ENCODE measurements at places on chromosomes 4 and X.

DNA sequence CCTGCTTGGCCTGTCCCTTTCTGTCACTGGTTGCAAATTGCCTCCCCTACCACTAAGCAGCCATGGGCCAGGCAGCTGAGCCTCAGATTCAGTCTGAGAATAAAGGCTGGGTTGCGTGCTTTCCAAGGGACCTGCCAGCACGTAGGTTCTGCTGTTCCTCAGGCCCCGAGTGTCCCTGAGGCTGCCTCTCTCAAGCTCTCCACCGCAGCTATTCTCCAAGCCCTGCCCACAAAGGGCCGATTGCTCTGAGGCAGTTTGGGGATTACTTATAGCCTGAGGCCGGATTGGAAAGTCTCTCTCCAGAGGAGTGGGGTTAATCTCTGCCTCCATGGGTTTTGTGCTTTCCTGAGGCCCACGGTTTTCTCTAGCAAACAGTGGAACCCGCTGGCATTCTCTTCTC, 590.7 kb downstream of the BCOR start:
- DNase-seq, result no peak

GRCh38 chr4:41647383-41647782, 101.1 kb downstream of the PHOX2B start:
- DNase-seq, result no peak

DNA sequence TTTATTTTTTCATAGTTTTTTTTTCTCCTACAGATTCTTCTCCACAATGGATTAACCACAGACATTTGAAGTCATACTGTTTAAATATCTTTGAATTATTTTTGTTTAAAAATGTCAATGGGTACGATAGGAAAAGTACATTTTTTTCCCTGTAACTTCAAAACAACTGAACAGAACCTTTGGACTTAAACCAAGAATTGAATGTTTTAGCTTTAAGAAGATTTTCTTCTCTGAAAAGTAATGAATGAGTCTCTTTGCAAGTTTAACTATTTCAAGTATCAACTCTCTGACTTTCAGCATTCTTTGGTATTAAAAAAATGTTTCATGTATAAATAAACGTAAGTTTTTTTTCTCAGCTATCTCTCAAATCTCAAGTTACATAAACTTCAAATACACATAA, 364.3 kb downstream of the FBXO8 start:
- DNase-seq, result no peak

GRCh38 chr4:15917297-15917696, 21.2 kb downstream of the FGFBP1 start:
- no peak for DNase-seq

DNA sequence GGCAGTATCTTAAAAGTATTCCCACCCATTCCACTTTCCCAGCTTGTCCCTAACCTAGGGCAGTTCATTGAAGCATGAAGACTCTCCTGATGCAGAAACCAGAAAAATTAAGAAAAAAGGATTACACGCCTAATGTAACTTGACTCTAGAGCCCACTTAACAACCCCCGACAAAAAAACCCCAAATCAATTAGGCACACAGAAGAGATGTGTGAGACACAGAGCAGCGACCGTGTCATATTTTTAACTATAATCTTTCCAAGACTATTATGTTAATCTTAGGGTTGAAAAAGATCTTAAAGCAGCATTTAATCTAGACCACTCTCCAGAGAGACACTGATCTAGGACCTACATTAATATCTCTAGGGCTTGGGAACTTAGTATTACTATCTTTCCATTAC, 1.3 kb downstream of the YTHDC1 start:
- peak; percentile 5 for DNase-seq

- DNase-seq, result peak; percentile 46
These were observed at the start of gene STK32B for GRCh38 chr4:5051278-5052203. STK32B (plus strand) TSS chr4:5051480.

GRCh38 chr4:24605216-24605615, 20.9 kb upstream of the DHX15 start:
- no peak for DNase-seq

DNA sequence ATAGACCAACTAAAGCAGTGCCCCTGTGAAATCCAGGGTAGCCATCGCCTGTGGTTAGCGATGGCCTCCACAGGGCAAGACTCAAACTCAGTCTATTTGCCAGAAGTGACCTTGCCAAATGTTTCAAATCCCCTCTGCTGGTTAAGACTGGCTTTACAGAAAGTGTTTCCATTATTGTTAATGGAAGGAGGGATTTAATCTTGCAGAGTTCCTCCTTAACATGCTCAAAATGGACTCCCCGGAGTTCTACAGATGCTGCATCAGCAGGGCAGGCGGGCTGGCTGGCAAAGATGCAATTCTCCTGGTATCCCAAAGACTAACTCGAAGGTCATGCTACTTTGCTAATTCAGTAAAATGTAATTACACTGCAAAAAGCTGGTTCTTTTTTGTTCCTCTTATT, 313.0 kb upstream of the SLC7A11 start:
- no peak for DNase-seq

GRCh38 chr4:24924309-24924781, 11.5 kb upstream of the CCDC149 start:
- no peak for DNase-seq

- no peak for DNase-seq
These were observed 222.1 kb upstream of the RPL34 start for GRCh38 chr4:108398316-108398715.

DNA sequence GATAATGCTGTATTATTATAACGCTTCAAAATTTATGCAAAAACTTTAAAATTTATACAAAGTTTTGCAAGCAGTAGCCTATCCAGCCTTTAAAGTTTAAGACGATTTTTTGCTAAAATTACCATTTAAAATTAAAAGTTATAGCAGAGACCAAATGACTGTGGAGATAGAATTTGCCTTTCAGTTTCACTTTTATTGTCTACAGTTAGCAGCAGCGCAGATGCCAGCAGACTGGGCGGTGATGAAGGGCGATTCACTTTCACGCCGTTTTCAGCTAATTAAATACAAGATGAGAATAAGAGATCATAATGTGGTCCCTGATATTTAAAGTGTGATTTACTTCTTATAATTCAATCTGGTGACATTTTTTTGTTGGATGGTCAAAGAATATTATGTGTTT, 1381.5 kb upstream of the ADGRL3 start:
- peak; percentile 60 for DNase-seq

DNA sequence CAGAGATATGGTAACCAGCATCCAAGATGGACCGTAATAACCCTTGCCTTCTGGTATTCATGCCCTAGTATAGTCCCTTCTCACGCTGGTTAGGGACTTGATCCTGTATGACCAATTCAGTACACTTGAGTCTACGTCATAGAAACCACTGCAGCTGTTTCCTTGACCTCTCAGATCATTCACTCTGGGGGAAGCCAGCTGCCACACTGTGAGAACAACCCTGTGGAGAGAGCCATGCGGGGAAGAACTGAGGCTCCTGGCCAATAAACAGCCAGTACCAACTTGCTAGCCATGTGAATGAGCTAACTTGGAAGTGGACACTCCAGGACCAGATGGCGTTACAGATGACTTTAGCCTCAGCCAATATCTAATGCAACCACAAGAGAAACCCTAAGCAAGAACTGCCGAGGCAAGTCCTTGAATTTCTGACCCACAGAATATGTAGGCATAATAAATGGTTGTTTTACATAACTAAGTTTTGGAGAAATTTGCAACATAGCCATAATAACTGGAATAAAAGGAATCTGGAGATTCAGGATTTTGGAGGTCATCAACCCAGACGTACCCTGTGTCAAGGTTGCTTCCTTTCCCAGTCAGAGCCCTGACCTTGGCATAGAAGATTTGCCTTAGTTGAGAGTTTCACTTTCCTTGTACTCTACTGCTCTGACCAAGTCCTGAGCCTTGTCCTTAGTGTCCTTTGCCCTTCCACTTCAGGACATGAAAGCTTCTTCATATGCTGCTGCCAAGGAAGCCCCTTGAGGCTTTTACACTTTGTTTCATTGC, 87.3 kb upstream of the ZNF81 start:
- DNase-seq, result no peak

DNA sequence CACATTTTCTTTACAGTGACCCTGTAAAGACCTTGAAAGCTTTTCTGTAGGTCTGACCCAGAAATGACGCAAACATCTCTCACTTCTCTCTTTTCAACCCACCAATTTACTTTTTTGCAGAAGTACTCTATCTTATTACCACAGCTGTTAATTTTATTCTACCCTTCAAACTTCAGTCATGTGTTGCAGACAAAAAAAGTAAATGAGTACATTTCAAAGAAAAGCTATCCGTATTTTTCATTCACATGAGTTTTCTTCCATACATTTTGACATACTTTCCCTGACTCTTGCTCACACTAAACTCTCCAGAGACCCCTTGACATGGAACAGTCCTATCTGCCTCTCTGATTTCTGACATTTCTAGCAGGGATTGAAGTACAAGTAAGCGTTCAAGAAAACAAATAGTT, 51.7 kb downstream of the SLC7A11 start:
- DNase-seq, result peak; percentile 10

- DNase-seq, result no peak
These were observed 35.3 kb downstream of the ARAP2 start for GRCh38 chr4:36208893-36209473.

DNA sequence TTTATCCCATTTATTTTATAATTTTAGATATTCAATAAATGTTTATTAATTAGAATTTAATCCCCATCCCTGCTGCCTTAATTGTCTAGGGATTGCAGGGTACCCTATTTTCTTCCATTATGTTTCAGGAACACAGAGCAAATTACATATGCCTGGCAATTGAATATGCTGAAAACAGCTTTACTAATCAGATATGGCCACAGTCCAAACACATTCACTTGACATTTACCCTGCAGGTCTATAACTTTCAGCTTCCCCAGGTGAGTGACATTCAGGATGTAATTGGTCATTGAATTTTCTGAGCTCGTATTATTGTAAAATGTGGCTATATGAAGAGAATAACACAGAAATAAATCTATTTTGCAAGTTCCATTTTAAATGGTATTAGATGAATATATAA, 218.7 kb upstream of the NDST4 start:
- no peak for DNase-seq

DNA sequence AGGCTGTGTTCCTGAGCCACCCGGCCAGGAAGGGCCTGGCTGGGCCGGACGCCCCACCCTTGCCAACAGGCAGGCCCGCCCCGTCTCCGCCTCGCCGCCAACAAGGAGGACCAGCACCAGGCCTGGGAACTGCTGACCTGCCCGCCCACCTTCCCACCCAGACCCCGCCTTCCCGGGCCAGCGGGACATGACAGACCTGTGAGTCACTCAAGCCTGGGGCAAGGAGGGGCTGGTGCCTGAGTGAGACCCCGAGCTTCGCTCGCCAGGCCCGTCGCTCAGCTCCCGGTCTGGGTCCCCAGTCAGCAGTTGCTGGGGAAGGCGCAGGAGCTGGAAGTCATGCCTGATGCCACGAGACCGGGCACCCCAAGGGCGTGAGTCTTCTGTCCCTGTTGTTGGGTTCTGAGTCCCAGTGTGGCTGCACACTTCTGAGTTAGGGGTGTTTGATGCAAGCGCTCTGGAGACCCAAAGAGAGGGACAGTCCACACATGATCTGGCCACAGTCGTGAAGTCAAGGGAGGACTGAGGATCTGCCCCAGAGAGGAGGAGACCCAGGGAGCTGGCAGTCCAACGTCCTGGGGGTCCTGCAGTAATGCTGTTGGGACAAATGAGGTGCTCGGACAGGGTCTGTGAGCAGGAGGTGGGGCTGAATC, at the start of gene DNASE1L1:
Gene DNASE1L1 (minus strand): TSS at position 33 of the 650 bp plus-strand sequence. CDS start 3,686 bp downstream, outside the sequence.
- DNase-seq, result peak; percentile 83

DNA sequence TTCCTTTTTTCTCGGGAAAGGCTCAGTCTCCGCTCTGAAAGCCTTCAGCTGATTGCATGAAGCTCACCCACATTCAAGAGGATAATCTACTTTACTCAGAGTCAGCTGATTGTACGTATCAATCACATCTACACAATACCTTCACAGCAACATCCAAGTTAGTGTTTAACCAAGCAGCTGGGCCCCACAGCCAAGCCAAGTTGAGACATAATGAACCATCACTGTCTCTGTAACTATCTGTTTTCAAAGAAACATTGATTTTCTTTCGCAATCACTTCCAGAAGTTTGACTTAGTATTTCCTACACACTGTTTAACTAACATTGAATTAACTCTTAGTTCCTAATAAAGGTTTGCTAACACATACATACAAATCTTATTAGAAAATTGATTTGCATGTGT, 40.3 kb downstream of the RWDD4 start:
- no peak for DNase-seq

DNA sequence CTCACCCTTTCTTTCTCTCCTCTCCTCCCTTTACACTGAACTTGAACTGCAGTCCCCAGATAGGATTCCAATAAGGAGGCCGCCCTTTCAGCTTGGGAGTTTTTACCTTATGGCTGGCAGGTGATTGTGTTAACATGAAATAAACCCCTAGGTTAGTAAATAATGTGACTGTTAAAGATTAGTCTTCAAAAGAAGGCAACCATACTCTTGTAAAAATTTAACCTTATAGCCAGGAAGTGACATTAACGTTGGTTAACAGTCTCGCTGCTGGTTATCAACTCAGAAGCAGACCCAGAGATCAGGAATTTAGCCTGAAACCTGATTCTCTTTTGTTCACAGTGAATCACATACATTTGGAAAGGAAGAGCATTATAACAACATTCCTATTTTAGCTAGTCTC, 15.2 kb downstream of the FHDC1 start:
- DNase-seq, result no peak

DNA sequence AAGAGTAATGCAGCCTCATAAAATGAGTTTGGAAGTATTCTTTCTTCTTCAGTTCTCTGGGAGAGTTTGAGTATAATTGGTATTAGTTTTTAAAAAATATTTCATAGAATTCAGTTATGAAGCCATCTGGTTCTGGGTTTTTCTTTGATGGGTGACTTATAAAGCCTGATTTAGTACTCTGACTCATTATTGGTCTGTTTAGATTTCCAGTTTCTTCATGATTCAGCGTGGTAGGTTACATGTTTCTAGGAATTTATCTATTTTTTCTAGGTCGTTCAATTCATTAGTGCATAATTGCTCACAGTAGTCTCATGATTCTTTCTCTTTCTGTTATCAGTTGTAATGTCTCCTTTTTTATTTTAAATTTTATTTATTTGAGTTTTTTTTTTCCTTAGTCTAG, 111.2 kb downstream of the CEP44 start:
- no peak for DNase-seq

- no peak for DNase-seq
These were observed 283.0 kb upstream of the BOD1L1 start for GRCh38 chr4:13910556-13910955.

- DNase-seq, result peak; percentile 47
These were observed 32.0 kb upstream of the XK start for GRCh38 chrX:37653397-37654085.

DNA sequence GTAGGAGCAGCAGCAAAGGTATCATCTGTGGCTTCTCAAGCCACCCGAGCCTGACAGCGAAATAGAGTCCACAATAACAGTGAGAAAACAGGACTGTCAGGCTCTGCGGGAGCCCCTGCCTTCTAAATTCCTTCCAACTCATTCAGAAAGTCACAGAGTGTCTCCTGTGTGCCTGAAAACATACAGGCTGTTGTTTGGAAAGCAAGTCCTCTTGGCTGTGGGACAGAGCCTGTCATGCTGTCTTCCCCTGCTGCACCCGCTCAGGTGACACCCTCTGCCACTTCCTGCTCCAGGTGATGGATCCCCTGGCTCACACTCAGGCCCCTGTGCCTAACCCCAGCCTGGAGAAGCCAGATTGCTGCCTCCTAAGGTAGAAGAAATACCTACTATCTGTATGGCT, 152.3 kb downstream of the RAB28 start:
- DNase-seq, result no peak

GRCh38 chr4:85426366-85426765, 48.6 kb upstream of the ARHGAP24 start:
- no peak for DNase-seq

- DNase-seq, result no peak
These were observed 55.5 kb upstream of the ADGRG2 start for GRCh38 chrX:19177721-19178120.

GRCh38 chrX:96140796-96141195, 543.8 kb upstream of the DIAPH2 start:
- DNase-seq, result no peak

GRCh38 chr4:384311-385010, 46.8 kb downstream of the ZNF141 start:
- DNase-seq, result no peak
